Activated CD8-positive, alpha-beta T cell treated with anti-CD3 and anti-CD28 coated beads, Interleukin-2, amount 10 ng/mL, durations not matched to agents 7 days and 5 days (primary cell): ENCODE measurements at places on chromosomes 5 and 9. TPM values are rescaled to one million over a fixed set of nuclear protein-coding genes. Genes with fewer than 3 reads are reported as not detected.
A peak's percentile ranks its signal among the peaks of the same experiment; 100 is the strongest.

CCNG1 gene
- 129 TPM for total RNA-seq

PCDHGB5 gene
- 0.16 TPM for total RNA-seq

TEX48 gene
- 0.61 TPM for total RNA-seq

AFAP1L1 gene
- not detected for total RNA-seq

DNA sequence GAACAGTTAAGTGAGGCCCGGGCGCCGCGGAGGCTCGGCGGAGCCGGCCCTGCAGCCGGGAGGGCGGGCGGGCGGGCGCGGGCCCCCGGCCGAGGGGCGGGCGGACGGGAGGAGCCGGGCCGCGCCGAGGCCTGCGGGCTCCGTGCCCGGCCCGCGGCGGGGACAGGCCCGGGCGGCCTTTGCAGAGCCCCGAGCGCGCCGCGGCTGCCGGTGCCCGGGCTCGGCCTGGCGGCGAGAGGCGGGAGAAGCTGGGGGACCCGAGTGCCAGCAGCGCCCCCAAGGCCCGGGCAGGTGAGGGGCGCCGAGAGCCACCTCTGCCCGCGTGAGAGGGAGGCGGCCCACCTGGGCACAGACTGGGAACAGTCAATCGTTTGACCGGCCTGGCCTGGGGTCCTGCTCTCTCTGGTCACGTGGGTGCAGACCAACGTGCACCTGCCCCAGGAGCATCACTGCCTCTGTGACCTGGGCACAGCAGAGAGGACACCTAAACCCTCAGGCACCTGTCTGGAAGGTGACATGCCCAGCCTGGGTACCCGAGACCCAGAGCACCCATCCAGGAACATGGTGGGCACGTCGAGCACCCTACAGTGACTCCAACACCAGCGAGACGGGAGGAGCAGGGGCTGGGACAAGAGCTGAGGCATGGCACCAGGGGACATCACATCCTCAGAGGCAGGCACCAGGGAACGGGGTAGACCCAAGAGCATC, 531 bp downstream of the MVB12B start:
- H3K36me3 ChIP-seq, result peaks cover 25% of the 10 kb centered on the region
- peaks cover 57% of the 10 kb centered on the region for H3K4me1 ChIP-seq
- peak overlapping the region; percentile 75 for H3K4me3 ChIP-seq
- peaks cover 2% of the 10 kb centered on the region for H3K27me3 ChIP-seq

- H3K36me3 ChIP-seq, result no peaks in the 10 kb centered on the region
- no peak overlapping the region for H3K4me3 ChIP-seq
- no peak for DNase-seq
Observed at GRCh38 chr5:84168841-84169240, 215.8 kb downstream of the EDIL3 start.

DNA sequence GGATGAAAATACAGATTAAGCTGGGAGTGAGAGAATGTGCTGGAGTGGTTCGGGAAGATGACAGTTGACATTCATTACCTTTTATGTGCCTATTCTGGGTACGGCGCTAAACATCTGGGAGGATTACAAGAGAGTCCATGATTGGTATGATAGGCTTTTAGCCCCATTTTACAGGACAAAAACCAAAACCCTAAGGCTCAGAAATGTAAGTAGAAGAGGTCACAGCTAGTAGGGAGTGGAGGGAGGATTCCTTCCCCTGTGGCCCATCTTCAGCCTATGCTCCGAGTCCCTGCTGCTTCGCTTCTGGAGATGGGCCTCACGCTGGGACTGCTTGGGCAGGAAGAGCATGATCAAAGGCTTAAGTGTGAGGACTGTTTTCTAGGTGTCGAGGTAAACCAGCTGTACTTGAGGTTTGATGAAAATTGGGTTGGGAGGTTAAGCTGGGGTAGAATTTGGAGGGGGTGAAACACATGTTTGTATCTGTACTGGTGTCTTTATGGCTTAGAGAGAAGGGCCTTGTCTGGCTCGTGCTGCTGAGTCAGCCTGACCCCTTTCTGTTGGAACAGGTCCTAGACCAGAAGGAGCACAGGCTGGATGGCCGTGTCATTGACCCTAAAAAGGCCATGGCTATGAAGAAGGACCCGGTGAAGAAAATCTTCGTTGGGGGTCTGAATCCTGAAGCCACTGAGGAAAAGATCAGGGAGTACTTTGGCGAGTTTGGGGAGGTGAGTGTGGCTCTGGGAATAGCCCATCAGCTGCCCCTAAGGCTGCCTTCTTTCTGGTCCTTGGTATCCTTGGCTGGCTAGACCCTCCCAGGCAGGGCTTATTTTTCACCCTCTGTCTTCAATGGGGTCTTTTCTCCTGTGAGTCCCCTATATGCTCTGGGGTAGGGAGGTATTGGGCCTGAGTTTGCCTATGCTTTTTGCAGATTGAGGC, 2.1 kb downstream of the HNRNPAB start:
- peak overlapping the region; percentile 85 for H3K27ac ChIP-seq
- H3K27me3 ChIP-seq, result peaks cover 2% of the 10 kb centered on the region
- H3K36me3 ChIP-seq, result peaks cover 64% of the 10 kb centered on the region
- peak overlapping the region; percentile 89 for H3K4me3 ChIP-seq
- DNase-seq, result no peak
